ENCODE measurements at places on chromosomes 3 and 15.

GRCh38 chr15:46461416-46461815, 826.6 kb downstream of the SQOR start:
- no peak for DNase-seq

- no peak for DNase-seq
These were observed 30.5 kb downstream of the DUT start for GRCh38 chr15:48361685-48362084.

- DNase-seq, result no peak
These were observed 11.2 kb downstream of the HRH1 start for GRCh38 chr3:11165476-11165875.

DNA sequence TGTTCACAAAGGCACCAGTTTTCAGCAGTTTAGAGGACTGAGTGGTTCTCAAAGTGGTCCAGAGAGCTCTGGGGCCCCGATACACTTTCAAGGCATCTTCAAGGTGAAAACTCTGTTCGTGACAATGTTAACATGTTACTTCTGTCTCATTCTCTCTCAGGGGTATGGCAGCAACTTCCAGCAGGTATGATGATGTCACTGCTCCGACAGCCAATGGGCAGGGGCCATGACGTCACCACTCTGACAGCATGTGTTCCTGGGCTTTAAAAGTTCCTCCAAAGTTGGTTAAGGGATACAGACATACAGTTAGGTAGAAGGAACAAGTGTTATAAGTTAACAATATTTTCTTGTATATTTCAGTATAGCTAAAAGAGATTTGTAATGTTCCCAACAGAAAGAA, 87.9 kb downstream of the KLF15 start:
- no peak for DNase-seq

DNA sequence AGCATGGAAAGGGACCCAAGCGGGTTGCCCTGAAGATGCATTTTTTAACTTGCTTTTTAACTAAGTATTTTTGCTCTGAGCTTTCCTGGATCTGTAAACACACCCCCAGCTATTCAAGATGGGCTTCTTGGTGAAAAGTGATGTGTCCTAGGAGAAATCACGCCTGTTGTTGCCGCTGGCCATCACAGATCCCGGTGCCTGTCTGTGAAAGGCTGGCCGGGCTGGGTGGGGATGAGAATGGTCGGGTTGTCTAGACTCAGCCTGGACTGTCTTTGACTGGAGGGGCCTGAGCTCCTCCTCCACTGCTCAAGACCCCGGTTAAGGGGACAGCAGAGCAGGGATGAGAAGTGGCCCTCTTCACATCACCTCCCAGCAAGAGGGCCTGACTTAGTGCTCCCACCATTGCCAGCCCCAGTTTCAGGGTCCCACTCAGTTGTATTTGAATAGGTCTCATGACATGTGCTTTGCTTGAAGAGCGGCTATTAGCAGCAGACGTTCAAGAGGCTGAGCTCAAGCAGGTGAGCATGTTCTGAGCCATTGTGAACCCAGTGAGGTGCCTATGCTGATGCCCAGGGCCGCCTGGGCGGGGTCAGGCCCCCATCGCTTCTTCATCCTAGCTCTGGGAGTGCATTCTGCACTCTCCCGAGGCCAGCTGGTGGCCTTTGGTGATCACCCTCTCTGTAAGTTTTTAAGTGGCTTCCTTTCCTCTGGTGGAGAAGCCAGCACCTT, 79.9 kb downstream of the IGF1R start:
- DNase-seq, result no peak

- no peak for DNase-seq
These were observed 26.4 kb upstream of the LAMP3 start for GRCh38 chr3:183188895-183189462.

DNA sequence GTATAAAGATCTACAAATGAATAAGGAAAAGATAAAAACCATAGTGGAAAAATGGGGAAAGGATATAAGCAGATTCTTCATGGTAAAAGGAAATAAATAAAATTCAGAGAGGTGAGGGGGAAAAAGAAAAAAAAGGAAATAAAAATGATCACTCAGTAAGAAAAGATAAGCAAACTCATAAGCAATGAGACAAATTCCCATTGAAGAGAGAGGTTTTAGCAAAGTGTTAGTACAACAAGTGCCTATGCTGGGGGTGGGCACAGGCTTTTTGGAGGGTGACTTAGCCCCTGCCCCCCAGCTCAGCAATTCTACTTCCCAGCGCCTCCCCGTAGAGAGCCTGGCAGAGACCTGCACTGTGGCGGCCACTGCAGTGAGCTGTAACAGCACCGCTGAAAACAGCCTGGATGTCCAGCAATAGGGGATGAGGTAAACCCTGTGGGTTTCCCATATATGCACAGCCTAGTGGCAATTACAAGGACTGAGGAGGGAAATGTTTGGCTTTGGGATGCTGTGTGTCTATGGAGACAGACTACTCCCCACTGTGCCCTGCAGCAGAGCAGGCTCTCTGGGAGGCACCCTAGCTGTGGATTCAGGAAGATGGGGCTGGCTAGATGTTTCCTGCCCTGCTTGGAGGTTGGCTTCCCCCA, 23.7 kb upstream of the SFMBT1 start:
- DNase-seq, result no peak

DNA sequence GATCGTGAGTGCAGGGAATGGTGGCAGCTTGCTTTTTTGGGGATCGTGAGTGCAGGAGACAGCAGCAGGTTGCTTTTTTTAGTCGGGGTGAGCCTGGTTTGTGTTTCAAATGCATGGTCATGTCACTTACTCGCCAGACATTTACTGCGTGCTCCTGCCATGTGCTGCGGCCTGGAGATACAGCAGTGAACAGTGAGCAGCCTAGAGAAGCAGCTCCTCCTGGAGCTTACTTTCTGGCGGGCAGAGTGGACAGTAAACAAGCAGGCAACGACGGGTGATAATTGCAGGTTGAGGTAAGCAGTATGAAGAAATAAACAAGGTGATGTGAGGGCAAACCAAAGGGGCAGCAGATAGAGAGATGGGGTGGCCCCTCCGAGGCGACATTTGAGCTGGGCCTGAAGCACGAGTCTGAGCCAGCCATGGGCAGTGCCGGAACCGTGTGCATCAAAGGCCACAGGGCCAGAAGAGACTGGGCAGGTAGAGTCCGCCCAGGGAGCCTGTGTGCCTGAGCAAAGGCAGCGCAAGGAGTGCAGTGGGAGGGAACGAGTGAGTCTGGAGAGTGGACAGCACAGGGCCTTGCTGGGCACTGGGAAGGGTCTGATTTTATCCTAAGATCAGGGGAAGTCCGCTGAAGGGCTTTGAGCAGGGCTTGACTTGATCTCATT, 57.3 kb upstream of the RASA2 start:
- DNase-seq, result no peak

GRCh38 chr15:58839485-58839884, 68.4 kb downstream of the MINDY2 start:
- no peak for DNase-seq

GRCh38 chr3:81936817-81937216, 175.4 kb upstream of the GBE1 start:
- no peak for DNase-seq

DNA sequence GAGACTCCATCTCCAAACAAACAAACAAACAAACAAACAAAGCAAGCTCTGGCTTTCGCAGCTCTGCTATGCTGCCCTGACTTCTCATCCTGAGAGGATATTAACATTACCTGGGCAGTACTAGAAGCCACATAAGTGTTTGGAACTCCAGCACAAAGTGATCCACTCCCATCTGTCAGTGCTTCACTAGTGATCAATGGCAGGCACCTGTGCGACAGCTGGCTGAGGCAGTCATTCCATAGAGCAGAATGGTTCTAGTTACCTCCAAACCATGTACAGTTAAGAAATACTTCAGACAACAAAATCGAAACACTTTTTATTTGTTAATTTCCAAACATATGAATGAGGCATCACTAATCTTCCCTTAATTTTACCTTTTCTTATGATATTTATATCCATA, 2.8 kb upstream of the MB21D2 start:
- peak; percentile 51 for DNase-seq

GRCh38 chr3:146130881-146131371, 30.1 kb downstream of the PLOD2 start:
- DNase-seq, result no peak

DNA sequence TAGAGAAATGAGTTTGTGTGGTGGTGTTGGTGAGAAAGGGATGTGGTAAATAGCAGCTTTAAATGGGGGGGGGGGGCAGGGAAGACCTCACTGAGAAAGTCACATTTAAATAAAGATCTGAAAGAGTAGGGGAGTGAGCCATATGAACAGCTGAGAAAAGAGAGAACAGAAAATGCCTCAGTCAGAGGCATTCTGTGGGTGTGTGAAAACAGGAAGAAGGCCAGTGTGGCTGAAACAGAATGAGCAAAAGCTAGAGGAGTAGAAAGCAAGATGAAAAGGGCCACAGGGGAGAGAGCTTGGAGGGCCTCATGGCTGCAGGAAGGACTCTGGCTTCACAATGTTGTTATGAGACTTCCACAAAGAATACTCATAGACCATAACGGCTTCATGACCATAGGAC, 783.3 kb downstream of the ZPLD1 start:
- DNase-seq, result no peak

- no peak for DNase-seq
These were observed 17.2 kb downstream of the KLHL25 start for GRCh38 chr15:85777250-85778106.

DNA sequence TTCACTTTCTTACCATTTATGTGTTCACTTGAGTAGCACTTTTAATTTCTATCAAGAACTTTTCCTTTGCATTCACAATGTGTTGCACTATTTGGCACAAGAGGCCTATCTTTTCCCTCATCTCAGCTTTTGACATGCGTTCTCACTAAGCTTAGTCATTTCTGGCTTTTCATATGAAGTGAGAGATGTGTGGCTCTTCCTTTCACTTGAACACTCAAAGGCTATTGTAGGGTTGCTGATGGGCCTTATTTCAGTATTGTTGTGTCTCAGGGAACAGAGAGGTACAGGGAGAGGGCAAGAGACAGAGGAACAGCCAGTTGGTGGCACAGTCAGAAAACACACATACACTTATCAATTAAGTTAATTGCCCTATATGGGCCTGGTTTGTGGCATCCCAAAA, 127.4 kb upstream of the MLF1 start:
- DNase-seq, result no peak

- no peak for DNase-seq
These were observed 19.5 kb upstream of the TGFBR2 start for GRCh38 chr3:30586806-30587486.

GRCh38 chr15:56394909-56395308, 29.7 kb downstream of the TEX9 start:
- DNase-seq, result no peak

DNA sequence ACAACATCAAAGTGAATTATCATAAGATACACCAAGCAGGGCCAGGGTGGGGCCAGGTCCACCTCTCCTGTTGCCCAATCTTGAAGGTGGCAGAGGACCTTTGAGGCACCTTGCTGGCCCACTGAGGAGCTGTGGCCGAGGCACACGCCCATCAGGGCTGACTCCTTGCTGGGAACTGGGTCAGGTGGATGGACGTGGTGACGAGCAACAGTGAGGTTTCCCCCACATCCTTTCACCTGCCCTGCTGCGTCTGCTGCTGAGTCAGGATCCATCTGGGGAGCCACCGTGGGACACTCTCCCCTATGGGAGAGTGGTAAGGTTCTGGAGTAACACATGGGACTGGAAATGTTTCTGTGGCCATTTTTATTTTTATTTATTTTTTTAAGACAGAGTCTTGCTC, 17.3 kb upstream of the FURIN start:
- DNase-seq, result no peak

DNA sequence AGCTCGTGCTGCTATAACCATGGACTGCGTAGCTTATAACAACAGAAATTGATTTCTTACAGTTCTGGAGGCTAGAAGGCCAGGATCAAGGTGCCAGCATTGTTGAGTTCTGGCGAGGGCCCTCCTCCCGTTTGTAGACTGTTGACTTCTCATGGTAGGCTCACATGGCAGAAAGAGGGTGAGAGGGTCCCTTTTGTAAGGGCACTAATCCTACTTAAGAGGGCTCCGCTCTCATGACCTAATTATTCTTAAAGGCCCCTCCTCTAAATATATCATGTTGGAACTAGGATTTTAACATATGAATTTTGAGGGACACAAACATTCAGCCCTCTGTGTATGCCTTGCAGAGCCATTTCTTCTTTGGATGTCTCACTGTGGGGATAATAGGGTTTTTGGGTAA, 28.8 kb upstream of the PYDC2 start:
- no peak for DNase-seq

DNA sequence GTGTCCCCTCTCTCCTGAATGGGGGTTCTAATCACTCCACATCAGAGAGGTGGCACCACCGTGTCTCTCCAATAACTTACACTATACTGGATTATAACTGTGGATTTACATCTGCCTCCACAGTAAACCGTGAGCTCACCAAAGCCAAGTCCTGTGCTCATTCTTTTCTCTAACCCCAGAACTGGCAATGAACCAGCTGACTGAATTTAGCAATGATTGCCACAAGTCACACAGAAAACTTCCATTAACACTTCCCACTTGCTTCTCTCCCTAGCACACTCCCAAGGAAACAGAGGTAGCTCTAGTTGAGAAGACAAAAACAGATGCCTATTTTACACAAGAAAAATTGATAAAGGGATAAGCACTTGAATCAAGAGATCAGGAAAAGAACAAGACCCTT, 361.3 kb downstream of the ULK4 start:
- DNase-seq, result no peak

- DNase-seq, result no peak
These were observed 212.2 kb upstream of the PROK2 start for GRCh38 chr3:71997066-71997653.

- no peak for DNase-seq
These were observed 133.0 kb upstream of the FAN1 start for GRCh38 chr15:30770759-30771158.

GRCh38 chr15:48671103-48672022, 25.9 kb upstream of the FBN1 start:
- no peak for DNase-seq

GRCh38 chr3:140767566-140767965, 89.7 kb downstream of the TRIM42 start:
- DNase-seq, result no peak

GRCh38 chr3:155995525-155996370, 124.6 kb upstream of the KCNAB1 start:
- DNase-seq, result no peak

- DNase-seq, result no peak
These were observed 139.3 kb downstream of the FOXP1 start for GRCh38 chr3:71444028-71444860.

DNA sequence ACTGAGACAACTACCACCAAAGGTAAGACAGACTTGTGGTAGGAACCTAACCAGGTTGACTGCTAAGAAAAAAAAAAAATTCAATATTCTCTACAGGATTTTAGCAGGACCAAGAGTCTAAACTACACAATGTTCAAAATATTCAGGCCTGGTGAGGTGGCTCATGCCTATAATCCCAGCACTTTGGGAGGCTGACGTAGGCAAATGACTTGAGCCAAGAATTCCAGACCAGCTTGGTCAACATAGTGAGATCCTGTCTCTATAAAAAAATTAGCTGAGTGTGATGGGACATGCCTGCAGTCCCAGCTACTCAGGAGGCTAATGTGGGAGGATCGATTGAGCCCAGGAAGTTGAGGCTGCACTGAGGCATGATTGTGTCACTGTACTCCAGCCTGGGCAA, 341.6 kb upstream of the WNT5A start:
- no peak for DNase-seq

GRCh38 chr3:152048831-152049230, 175.4 kb downstream of the SUCNR1 start:
- DNase-seq, result no peak

GRCh38 chr15:27706300-27706699, 392.8 kb downstream of the OCA2 start:
- no peak for DNase-seq

GRCh38 chr3:172102123-172102882, 62.9 kb downstream of the FNDC3B start:
- no peak for DNase-seq
